Stimulated activated CD4-positive, alpha-beta T cell treated with anti-CD3 and anti-CD28 coated beads, Interleukin-4, amount 100 ng/mL, for 4 hours (primary cell): ENCODE measurements at places on chromosomes 4 and X.

DNA sequence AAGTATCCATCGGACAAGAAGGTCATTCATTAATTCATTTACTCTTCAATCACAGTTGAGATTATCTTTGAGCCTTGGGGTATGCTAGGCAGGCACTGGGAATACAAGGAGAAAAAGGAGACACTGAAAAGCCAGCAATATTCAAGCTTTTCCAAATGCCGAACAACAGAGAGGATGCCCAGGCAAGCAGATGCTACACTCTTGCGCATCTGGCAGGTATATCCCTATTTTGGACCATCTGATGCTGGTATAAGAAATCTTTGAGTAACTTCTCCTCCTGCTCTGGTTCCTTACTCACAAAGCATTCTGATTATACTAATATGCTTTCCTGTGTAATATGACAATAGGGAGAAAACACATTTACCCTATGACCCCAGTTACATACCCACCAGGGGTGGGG lies 354.9 kb downstream of the CBLL2 start:
- no peak for DNase-seq

DNA sequence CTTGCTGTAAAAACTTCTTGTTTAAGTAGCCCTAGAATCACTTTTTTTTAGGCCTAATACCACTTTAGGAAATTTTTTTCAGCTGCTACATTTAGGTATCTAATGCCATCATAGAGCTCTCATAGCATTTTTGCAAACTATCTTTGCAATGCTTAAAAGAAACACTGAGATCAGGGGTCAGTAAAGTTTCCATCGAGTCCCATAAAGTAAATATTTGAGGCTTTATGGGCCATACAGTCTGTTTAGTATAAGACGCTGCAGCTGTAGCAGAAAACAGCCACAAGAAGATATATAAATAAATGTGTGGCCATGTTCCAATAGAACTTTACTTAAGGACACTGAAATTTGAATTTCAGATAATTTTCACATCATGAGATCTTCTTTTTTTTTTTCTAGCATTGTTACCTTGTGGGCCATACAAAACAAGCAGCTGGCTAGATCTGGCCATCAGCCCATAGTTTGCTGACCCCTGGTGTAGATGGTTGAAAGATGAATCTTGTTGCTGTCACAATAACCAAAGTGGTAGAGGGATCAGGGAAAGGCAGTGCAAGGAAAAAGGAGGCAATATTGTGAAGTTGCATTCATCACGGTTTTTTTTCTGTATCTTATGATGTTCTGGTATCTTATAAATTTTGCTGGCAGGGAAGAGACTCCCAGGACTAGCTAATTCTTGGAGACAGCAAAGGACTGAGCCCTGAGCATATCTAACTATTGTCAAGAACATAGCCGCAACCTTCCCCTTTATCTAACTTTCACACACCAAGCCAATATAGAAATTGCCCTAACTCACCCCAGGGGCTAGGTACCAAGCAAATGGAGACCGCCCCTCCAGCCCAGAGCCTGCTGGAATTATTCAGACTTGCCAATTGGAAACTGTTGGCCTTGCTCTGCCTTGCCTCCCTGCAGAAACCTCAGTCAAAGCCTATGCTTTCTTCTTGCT lies 46.6 kb downstream of the RASGEF1B start:
- DNase-seq, result no peak

DNA sequence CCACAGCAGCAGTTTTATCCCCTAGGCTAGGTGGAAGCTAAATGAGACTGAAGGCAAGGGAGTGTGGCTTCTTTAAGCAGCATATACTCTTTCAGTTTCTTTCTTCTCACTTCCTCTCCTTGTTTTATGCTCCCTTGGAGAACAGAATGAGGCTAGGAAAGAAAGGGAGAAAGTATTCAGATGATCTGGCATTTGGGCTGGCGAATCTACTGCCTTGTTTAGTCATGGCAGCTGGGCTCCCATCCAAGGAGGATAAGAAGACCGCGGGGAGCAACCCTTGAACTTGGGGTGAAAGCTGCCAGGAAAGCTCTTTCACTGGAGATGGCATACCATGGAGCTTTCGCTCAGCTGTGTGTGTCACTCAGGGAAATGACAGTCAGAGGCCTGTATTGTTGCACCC lies 72.1 kb downstream of the ARHGEF38 start:
- no peak for DNase-seq

- DNase-seq, result no peak
These were observed 4.0 kb downstream of the C4orf46 start for GRCh38 chr4:158667651-158668198.

- DNase-seq, result no peak
These were observed 361.6 kb downstream of the PACRGL start for GRCh38 chr4:21061902-21062301.

DNA sequence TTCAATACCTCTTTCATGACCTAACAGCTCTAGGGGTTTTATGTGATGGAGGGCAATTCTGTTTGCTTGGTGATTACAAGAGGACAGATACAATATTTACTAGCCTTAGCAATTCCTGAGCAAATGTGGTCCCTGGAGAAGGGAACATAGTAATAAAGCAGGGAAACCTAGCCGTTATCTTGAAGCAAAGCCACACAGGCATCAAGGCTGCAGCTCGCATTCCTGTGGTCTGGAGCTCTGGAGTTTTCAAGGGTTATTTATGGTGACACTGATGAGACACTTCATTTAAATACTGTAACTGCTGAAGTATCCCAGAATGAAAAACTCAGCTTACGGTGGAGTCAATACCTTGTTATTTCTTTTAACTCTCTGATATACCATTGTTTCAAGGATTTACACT lies 66.8 kb downstream of the AFF2 start:
- DNase-seq, result no peak

DNA sequence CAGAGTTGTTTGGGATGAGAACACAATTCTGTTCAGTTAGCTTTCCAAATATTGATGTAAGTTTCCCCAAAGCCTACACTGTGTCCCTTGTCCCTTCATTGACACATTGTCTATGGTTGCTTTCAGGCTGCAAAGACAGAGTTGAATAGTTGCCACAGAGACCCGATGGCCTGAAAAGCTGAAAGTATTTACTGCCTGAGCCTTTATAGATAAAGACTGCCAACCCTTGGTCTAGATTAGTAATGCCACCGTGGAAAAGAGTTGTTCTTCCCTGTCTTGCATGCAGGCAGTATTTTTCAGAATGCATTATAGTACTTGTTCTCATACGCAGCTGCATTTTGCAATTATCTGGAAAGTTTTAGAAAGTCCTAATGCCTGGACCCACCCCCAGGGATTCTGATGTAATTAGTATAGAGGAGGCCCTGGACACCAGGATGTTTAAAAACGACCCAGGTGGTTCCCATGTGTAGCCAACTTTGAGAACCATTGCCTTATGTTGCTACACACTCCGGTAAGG lies 180.8 kb downstream of the FRMPD4 start:
- no peak for DNase-seq

- DNase-seq, result no peak
These were observed 255.1 kb upstream of the GPC4 start for GRCh38 chrX:133670383-133670782.

- no peak for DNase-seq
These were observed 13.2 kb downstream of the DOK7 start for GRCh38 chr4:3476341-3476747.

- no peak for DNase-seq
These were observed 164.7 kb upstream of the SLC7A11 start for GRCh38 chr4:138406876-138407275.

- DNase-seq, result no peak
These were observed 866.5 kb upstream of the INTU start for GRCh38 chr4:126766241-126766640.

- DNase-seq, result no peak
These were observed 181.8 kb downstream of the HS6ST2 start for GRCh38 chrX:132776486-132777210.

DNA sequence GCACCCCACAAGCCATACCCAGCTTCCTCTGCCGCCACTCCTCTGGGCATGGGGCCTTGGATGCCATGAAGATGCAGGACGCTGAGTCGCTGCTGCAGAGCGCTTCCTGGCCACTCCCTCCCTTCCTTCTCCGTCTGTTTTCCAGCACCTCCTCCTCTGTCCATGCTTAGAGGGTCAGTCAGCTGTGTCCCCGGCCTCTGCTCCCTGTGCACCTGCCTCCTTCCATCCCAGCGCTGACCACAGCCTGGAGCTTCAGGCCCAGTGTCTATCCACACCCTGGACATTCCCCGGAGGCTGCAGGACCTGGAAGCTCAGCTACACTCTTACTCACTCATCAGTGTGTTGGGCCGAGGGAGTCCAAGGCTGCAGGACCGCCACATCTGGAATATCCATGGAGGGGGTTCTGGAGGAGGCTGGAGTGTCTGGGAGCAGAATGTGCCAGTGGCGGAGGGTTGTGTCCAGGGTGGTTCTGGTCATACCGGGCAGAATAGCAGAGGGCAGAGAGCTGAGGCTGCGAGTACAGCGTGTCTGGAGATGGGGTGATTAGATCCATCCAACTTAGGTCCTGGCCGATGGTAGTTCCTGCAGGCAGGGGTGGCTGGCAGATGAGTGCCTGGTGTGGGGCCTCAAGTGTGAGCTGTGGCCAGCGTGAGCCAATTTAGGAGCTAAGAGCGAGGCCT lies 58.6 kb upstream of the ADRA2C start:
- no peak for DNase-seq

- no peak for DNase-seq
These were observed 609.8 kb upstream of the GALNTL6 start for GRCh38 chr4:171203425-171203824.

DNA sequence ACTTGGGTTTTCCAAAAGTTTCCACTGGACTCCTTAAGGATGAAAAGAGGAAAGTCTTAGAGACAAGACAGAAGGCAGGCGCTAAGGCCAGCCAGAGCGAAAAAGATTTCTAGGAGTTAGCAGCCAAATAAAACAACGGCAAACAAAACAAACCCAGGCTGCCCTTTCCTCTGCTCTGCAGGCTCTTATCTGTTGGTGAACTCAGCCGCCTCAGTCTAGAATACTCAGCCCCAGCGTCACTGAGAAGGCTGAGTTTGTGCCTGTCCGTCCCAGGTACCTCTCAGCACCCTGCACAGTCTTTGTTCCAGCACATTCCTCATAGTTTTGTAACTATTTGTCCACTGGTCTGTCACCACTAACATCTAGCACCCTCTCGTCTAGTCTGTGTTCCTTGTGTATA lies 75.6 kb upstream of the FAM9C start:
- no peak for DNase-seq

- DNase-seq, result peak; percentile 66
These were observed at the start of gene AP1AR for GRCh38 chr4:112231779-112232713. TSS of gene AP1AR (plus strand) at chr4:112231787. CDS start at chr4:112232092, 305 bp downstream.

DNA sequence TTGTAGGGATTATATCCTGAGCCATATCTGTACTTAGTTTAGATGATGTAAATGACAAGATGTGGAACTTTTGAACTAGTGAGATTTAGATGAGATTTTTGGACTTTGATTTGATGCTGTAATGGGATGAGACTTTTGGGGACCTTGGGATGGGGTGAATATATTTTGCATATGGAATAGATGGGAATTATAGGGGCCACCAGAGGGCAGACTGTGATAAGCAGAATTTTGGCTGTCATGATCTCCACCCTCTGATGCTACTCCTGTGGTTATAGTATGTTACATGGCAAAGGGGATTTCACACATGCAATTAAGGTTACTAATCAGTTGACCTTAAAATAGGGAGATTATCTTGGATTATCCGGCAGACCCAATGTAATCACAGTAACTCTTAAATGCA lies 214.0 kb upstream of the NHS start:
- no peak for DNase-seq
